Adipocyte (in vitro differentiated cells): ENCODE measurements at places on chromosomes 6 and 20.

DNA sequence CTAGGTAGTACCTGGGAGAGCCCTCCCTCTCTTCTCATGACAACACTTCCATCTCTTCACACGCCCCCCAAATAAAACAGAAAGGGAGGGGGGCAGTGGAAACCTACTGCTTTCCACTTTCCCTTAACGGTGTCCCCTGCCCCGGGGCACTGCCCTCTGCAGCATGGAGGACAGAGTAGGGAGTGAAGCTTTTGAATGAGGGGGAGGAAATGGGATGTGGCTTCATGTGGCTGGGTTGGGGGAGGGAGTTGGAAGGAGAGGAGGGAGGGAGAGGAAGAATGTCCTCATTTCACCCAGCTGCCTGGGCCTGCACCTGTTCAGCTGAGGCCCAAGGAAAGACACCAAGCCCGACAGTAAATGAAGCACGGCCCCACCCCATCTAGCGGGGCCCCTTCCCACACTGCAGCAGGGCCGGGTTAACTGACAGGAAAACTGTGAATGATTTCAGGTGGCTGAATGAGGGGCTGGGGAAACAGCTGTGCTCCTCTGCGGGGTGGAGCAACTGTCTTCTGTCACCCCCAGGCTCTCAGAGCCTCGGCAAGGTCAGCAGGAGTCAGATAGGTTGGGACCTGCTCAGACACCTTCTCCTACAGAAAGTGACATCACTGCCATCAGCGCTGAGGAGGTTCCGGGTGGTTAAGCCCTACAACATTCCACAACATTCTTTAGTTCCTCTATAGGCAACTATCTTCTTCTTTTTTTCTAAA, 40.0 kb upstream of the TAF8 start:
- DNase-seq: no peak

GRCh38 chr6:117494283-117494682, 11.8 kb downstream of the DCBLD1 start:
- no peak for DNase-seq

- no peak for DNase-seq
Observed at GRCh38 chr6:7550433-7550801, 8.9 kb downstream of the DSP start.

GRCh38 chr6:28393912-28394662, 5.5 kb downstream of the ZSCAN12 start:
- peak; percentile 22 for DNase-seq

DNA sequence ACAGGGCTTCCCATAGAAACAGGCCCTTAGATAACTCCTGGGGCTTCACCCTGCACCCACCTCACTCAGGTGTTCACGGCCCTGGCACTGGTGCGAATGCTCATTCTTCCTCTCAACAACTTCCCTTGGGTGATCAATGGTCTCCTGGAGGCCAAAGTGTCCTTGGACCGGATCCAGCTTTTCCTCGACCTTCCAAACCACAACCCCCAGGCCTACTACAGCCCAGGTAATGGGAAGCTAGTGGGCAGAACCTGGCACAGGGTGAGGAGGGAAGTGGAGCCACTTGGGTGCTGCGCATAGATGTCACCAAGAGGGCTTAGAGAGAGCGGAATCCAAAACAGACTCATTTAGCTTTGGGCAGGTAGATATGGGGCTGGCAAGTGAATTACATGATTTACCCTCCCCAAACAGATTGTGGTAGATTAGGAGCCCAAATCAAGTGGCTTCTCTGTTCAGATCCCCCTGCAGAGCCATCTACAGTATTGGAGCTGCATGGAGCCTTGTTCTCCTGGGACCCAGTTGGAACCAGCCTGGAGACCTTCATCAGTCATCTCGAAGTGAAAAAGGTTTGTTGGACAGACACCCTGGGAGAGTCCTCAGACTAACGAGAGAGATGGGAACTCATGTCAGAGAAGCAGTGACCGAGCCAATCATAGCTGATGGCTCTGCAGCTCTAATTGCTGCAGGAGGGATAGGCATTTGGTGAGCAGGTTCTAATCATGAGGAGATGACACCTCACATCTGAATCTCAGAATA, 8.5 kb downstream of the ABCC10 start:
- DNase-seq: no peak

DNA sequence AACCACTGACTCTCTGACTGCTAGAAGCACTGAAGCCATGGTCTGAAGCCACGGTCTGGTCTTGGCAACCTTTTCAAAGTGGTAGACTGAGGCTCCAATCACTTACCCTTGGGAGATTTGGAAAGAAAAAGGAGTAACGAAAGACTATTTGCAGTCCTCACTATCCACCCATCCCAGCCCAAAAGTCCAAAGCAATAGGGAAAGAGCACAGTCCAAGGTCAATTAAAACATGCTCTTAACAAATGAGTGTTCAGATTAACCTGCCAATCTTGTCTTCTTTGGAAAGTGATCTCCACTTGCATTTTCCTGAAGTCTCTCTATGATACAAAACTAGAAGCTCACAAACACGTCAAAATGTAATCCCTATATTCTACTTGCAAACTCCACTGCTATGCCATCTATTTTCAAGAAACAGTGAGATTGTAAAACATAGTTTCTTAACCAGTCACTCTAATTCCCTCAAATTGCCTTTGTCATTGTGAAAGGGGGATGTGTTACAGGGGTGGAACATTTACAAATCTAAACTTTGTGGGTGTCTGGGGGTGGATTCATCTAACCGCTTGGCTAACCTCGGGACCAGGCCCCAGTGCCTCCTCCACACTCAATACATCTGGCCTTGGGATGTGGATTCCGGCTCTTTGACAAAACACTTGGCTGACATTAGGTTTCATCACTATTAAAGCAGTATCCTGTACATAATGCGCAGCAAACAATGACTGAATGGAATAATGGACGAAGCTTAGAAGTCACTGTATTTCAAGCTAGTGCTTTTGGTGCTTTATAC, 56.4 kb downstream of the B4GALT5 start:
- DNase-seq: peak; percentile 51

GRCh38 chr6:105291525-105291924, 111.4 kb downstream of the PREP start:
- DNase-seq: no peak

- DNase-seq: no peak
Observed at GRCh38 chr20:859751-860231, 26.3 kb downstream of the FAM110A start.

- no peak for DNase-seq
Observed at GRCh38 chr6:83071707-83072106, 4.2 kb downstream of the DOP1A start.

GRCh38 chr6:138643210-138643609, 130.4 kb upstream of the CCDC28A start:
- no peak for DNase-seq
